HS-5 (cell line): ENCODE measurements at places on chromosomes 2 and 18.

- DNase-seq = no peak
Measured at GRCh38 chr2:27245626-27246025, 17.2 kb downstream of the SLC30A3 start.

GRCh38 chr18:67268530-67268929, 248.0 kb downstream of the DSEL start:
- no peak for DNase-seq

DNA sequence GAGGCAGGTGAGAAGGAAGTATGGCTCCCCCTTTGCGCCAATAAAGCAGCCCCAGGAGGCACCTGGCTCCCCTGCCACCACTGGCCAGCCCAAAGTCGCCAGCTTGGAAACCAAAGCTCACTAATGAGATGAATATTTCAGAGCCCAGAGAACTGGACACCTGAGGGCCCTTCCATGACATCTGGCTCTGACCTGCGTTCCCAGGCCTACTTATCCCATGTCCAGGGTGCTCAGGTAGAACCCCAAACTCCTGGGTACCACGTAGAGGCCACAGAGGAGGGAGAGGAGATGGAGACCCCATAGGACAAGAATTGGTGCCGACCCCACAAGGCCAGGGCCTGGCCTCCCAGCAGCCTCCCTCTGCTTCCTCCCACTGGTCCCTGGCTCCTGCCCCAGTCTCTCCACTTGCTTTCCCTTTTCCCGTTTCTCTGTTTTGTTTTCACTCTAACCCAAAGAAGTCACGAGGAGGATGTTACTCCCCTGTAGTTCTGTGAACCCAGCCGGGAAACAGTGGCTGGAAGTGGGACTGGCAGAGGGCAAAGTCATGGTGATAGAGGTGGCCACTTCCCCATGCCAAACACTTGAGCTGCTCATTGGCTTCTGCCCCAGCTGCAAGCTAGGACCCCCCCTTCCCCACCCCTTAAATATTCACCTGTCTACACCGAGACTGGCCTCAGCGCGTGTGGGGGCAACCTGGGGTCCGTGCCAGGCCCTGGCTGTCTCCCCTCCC, 820 bp downstream of the TMBIM1 start:
- no peak for DNase-seq

- DNase-seq = no peak
Measured at GRCh38 chr18:4035521-4035920, 419.6 kb downstream of the DLGAP1 start.

- peak; percentile 11 for DNase-seq
Measured at GRCh38 chr2:121197369-121198091, 87.5 kb downstream of the TFCP2L1 start.

DNA sequence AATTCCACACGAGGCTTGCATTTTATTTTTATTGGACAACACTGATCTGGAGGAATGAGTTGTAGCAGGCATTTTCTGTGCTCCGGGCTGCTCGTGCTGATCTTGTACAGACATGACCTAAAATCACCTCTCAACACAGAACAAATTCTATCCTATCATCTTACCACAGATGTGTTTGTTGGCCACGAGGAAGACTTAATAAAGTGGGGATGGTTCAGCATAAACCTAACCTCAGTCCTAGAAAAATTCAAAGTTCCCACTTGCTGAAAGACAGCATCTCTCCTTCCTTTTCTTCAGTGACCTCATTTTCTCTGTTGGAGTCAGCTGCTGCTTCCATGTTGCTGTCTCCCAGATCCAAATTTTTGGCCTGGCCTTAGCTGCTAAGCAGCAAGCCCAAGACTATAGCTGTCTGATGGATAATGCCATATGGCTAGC, 45.3 kb downstream of the RBKS start:
- DNase-seq = no peak

GRCh38 chr2:205612636-205613035, 69.7 kb upstream of the NRP2 start:
- DNase-seq = no peak
